HuH-7 (cell line): ENCODE measurements at places on chromosomes 6 and 20.

DNA sequence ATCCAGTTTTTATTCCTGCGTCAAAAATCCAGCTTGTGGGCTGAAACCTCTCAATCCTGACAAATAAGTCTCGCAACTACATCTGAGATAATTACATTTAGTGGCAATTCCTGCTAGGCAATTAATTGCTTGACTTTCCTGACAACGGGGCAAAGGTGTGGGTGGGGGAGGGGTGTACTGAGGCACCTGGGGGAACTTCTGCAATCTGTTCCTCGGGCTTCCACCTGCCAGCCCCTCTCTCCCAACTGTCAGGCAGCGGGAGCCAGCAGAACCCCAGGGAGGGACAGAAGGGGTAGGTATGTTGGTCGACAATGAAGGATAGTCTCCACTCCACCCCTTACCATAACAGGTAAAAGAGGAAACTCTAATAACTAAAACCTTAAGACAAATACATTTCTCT, 6.8 kb downstream of the C6orf52 start:
- DNase-seq = no peak

- no peak for DNase-seq
These were observed 20.5 kb upstream of the ZNF133 start for GRCh38 chr20:18267815-18268214.

GRCh38 chr6:111844376-111844775, 28.9 kb downstream of the FYN start:
- DNase-seq = no peak

DNA sequence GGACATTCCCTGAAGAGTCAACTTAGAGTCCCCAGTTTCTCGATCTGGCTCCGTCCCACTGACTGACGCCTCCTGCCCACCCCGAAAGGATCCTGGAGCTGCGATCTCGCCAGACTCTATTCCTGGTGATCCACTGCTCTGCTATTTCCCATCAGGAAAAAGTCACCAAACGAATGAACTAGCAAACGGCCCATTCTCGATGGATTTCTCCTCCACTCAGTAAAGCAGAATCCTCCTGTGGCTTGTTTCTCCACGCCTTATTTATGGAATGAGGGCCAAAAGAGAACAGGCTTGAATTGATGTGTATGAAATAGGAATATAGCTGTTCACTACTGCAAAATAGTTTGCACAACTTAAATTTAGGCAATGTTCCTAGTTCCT, 5.4 kb downstream of the NKX2-4 start:
- no peak for DNase-seq

DNA sequence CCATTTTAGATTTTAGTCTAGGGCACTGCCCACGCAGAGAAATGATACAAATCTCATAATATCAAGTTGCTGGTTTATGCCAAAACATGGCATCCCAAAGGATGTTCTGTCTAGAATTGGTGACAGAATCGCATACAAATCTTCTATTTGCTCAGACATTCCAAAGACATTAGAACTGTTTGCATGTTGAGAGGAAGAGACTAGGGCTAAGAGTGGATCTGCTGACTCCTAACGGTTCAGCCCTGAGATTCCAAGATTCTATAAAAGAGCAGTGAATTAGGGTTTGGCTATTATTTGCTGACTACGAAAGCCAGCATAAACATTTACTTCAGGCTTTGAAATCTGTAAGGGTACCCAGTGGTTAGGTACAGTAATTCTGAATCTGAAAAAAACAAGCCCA, 3.6 kb downstream of the EPB41L2 start:
- no peak for DNase-seq

GRCh38 chr6:39377539-39377950, 55.0 kb upstream of the KCNK16 start:
- DNase-seq = peak; percentile 42

DNA sequence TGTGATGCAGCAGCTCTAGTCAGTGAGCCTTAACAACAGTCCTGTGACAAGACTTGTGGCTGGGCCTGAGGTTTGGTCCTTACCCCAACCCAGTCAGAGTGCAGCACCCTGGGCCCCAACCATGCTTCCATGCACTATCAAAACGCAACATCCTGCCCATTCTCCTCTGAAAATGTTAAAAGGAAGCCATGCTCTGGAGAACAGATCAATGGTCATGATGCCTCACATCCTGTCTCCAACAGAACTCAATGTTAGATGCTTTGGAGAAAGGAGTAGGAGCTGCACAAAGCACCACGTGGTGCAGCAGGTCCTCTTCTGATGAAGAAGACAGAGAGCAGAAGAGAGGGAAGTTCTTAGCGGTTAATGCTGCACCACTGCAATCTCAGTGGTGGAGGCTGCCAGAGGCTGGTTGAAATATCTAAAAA, 41.9 kb downstream of the TRAM2 start:
- no peak for DNase-seq

DNA sequence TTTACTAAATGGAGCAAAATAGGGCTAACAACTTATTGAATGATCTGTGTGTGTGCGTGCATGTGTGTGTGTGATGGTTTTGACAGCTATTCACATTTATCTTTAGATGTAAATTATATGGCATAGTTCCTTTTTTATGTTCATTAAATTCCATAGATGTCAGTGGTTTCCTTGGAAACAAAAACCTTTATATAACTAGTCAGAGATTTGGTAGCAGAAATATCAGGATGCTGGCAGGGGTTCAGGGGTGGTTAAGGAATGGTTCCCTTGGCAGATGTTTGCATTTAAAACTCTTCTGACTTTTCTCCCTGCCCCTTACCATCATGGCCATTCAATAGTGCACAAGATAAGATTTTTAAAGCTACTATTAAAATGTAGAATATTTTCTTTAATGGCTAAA, 256.6 kb downstream of the PLCB1 start:
- no peak for DNase-seq

GRCh38 chr20:39222101-39222500, 260.0 kb downstream of the DHX35 start:
- DNase-seq = no peak

DNA sequence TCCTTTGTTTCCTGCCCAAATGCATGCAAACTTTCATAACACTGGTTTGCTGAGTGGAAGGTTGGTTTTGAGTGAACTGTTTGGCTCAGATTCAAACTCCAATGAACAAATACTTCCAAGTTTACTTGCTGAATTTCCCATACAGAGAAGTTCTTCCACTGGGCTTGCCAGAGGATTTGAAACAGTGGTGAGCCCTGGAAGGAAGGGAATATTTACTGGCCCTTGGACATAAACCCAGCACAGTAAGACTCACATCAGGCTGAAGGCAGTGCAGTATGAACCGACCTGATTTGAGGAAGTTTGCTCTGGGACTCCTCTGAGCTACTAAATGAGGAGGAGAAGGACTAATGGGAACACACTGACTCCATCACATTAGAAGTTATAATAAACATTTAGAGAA, 3.8 kb downstream of the TRAF3IP2 start:
- no peak for DNase-seq

DNA sequence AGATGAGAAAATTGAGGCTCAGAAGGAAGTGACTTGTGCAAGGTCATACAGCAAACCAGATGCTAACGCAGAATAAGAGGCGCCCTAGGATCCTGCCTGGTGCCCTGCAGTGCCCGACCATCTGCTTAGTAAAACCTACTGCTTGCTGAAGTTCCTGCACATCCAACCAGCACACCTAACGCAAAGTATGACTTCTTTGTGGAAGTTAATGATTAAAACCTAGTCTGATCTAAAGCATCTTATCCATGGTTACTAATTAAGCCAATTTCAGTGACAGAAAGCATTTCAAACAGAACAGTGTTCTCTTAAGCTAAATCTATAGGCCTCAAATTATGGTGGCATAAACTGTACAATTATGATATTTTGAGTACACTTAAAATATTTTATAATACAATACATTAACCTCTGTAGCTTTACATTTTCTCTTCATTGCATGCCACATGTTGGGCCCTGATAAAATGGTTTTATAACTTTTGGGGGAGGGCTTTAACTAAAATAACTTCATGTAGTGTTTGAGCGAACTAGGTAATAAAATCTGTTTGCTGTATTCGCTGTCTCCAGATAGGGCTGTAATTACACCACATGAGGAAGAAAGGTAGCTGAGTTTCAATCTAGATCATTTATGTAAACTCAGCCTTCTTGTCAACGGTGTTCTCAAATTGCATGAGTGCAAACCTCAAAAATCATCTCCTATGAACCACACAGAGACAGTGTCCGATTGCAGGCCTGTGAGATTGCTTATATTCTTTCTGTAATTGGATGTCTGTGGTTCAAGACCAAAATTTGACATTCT, 37.5 kb upstream of the BEND3 start:
- DNase-seq = peak; percentile 63

- DNase-seq = no peak
These were observed 8.1 kb downstream of the NELFCD start for GRCh38 chr20:58989196-58989595.

DNA sequence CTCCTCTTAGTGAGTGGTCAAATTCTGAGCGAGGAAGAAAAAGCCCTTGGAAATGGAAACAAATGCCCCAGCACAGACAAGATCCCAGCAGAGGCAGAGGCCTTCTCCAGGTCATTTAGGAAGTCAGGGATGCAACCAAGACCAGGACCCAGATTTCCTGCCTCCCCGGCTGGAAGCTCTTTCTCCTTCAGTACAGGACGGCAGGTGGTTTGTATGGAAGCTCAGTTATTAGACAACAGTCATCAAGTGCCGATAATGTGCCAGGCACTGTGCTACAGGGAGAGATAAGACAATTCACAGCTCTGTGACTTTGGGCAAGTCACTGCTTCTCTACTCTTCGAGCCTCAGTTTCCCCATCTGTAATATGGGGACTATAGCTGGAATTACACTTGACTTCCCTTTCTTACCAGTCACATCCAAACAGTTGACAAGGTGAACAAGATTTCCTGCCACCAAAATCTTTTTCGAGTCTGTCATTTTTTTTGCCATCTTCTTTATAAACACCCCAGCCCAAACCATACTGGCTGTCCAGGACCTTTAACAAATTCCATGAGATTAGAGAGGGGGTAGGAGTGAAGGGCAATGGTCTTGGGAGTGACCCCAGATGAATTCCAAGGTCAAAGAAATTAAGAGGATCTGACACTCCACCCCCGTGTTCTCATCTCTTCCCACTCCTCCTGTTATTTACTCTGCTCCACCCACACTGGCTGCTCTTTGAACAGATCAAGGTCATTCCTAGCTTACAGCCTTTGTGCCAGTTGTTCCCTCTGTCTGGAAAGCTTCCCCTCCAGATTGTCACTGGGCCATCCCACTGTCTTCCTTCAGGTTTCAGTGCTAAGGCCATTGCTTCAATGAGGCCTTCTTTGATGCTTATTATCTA, 6.0 kb downstream of the MMP9 start:
- DNase-seq = no peak

- DNase-seq = no peak
These were observed 133.5 kb downstream of the SCML4 start for GRCh38 chr6:107690643-107691061.

GRCh38 chr20:21685981-21686380, 19.5 kb upstream of the PAX1 start:
- DNase-seq = no peak

- no peak for DNase-seq
These were observed 25.6 kb upstream of the ENPP4 start for GRCh38 chr6:46104209-46104608.

DNA sequence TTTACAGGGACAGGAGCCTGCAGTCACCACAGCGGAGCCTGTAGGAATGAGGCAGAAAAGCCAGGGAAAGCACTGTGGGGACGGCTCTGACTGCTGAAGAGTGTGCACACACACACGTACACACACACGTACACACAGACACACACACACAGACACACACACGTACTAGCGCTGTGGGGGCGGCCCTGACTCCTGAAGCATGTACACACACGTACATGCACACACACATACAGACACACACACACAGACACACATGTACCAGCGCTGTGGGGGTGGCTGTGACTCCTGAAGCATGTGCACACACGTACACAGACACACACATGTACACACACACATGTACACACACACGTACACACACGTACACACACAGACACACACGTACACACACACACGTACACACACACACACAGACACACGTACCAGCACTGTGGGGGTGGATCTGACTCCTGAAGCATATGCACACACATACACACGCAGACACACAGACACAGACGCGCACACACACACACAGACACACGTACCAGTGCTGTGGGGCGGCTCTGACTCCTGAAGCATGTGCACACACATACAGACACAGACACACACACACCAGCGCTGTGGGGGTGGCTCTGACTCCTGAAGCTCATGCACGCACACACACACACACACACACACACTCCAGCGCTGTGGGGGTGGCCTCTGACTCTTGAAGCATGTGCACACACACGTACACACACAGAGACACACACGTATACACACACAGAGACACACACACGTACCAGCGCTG, 127.3 kb downstream of the DLL1 start:
- no peak for DNase-seq

DNA sequence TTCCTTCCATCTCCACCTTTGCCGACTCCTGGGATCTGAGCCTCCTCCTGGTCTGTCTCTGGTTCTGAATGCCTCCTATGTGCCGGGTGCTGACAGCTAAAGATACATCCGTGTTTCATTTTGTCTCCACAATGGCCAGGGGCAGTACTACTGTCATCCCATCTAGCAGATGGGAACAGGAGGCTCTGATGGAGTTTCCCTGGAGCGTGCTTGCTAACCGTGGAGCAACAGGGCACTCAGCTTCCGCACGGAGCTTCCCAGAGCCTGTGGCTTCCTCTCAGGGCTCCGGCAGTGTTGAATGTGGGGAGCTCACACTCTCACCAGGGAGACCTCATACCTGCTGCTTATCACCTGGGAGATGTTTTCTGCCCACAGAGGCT, 11.9 kb upstream of the NPBWR2 start:
- DNase-seq = no peak

GRCh38 chr6:135372758-135373157, 124.8 kb downstream of the AHI1 start:
- no peak for DNase-seq

- DNase-seq = no peak
These were observed 173.3 kb downstream of the RFX6 start for GRCh38 chr6:117050301-117050700.
